ENCODE measurements at places on chromosomes 5 and 9.

GRCh38 chr5:144028058-144028457, 142.4 kb downstream of the YIPF5 start:
- DNase-seq = no peak

DNA sequence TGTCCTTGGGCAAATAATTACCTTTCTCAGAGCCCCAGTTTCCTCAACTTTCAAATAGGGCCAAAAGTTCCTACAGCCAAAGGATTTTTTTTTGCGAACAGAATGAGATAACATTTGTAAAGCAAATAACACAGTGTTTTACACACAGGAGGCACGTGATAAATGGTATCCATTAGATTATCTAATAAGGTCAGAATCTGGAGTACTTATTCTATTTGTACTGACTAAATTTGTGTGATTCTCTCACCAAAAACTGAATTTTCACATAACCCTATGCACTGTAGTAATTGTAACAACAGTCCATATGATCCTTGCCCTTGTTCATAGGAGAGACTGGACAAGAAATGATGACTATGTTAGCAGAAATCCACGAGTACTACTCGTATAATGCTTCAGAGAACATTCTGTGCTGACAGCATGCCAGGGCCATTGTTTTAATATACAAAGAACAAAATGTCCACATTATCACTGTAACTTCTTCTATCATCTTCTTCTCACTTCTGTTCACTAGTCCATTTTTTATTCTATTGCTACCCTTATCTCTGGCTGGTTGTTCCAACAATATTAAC, 13.9 kb upstream of the FEM1C start:
- DNase-seq = no peak

DNA sequence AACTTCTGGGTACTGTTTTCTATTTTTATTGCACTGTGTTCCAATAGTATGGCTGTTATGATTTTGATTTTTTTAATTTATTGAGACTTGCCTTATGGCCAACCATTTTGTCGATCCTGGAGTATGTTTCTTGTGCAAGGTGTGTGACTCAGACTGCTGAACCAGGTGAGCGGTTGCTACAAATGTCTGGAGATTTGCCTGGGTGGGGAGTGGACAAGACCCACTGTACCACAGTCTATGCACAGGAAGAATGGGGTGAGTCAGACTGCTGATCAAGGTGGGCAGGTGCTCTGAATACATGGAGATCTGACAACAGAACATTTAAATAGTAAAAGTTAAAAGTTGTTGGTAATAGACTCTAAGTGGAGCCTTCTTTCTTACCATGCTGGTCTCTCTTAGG, 609.2 kb downstream of the CSNK1G3 start:
- no peak for DNase-seq

- DNase-seq = no peak
Measured at GRCh38 chr9:98104445-98104881, 14.6 kb downstream of the TRIM14 start.
